ENCODE measurements at places on chromosomes 2 and 18. TPM values are rescaled to one million over a fixed set of nuclear protein-coding genes. Genes with fewer than 3 reads are reported as not detected.

GRCh38 chr2:240717181-240717641 lies 25.5 kb downstream of the AQP12A start:
- DNase-seq: no peak

DNA sequence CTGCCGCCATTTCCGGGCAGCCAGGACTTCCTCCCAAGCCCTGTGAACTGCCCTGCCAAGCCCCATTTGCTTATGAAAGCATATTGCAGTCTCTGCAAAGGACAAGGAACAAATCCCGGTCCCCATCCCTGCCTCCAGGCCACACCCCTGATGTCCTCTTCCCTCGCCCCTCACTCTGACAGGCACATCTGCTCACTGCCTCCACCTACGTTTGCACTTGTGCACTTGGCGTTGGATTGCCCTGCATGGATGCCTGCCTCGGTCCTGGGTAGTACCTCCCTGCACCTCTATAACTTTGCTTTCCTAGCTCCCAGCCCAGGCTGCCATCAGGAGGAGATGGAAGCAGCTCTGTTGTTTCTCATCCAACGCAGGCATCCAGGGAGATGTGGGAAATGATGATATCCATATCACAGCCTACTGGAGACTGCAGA lies 19.6 kb upstream of the RPL31 start:
- no peak for DNase-seq

GRCh38 chr2:172680436-172681068 lies 55.1 kb upstream of the RAPGEF4 start:
- no peak for DNase-seq

DNA sequence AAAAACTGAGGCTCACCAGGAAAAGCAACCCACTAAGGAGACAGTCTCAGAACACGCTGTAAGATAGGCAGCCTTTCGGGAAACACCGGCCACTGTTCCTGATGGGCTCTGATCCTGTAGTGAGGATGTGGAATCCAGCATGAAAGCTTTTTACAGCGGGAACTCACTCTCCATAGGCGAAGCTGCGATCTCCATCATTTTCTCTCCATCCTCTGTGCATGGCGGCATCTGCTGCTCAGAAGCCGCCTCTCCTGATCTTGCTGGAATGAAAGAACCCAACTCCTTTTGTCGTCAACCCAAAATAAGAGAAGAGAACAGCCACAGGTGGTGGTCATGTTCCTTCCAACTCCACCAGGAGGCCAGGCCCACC lies 49.9 kb downstream of the TMEM18 start:
- DNase-seq: peak; percentile 42

DNA sequence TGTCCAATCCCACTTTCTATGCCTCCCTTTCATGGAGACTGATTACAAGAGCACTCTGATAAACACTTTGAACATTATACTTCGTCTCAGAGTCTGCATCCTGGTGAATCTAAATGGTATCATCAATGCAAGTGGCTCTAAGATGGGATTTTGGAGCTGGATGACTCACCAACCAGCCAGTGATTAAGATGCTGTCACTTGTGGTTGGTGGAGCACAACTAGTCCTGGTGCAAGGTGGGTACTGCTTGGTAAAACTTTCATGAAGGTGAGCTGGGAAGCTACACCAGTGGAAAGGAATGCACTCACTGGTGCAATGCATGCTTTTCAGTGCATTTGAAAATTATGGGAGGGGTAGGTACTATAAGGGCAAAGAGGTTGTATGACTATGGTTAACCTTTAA lies 137.7 kb upstream of the TRIB2 start:
- DNase-seq: no peak

GRCh38 chr2:198639580-198639979 lies 818.2 kb downstream of the SATB2 start:
- DNase-seq: no peak

DNA sequence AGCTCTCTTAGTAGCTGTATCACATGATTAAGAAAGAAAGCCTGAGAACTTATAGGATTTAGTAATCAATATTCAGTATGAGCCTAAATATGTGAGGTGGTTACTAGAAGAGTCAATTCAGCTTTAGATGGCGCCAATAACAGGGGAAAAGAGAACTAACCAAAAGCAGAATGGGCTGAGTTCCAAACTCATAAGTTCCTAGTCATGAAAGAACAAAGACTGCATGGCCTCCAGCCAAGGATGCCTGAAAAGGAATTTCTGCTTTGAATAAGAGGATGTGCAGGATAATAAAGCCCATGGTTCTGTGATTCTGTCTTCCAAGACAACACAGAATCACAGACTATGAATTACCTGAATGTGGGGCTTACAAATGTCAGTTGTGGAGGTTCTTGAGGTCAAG lies 196.5 kb downstream of the SATB2 start:
- DNase-seq: no peak

- no peak for DNase-seq
These were observed 889.9 kb upstream of the CHAC2 start for GRCh38 chr2:52877703-52878102.

DNA sequence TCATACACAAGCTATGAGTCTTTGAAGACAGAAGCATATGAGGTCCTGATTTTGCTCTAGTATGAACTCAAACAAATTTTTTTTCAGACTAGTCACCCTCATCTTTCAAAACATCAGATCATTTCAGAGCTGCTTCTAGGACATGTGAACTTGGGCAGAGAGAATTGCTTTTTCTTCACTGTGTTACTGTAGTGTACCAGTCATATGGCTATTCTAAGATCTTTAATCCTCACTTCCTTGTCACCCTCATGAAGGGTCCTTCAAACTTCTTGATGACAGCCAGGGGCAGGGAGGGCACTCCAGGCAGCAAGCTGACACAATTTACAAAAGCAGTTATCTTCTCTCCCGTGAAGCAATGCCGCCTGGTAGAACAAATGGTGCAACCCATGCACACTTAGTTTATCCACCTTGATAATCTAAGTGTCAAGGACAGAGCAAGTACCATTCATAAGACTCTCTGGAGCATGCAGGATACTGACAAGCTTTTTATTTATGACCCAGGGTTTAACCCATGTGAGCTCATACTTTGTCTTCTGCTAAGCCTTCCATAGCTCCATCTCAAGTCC lies 200.6 kb downstream of the DPP10 start:
- DNase-seq: no peak

- DNase-seq: no peak
These were observed 19.1 kb upstream of the ANKRD53 start for GRCh38 chr2:70959271-70959761.

GRCh38 chr2:172834881-172835280 lies 99.2 kb downstream of the RAPGEF4 start:
- no peak for DNase-seq

GRCh38 chr2:239519089-239519920 lies 118.5 kb upstream of the HDAC4 start:
- DNase-seq: no peak

DNA sequence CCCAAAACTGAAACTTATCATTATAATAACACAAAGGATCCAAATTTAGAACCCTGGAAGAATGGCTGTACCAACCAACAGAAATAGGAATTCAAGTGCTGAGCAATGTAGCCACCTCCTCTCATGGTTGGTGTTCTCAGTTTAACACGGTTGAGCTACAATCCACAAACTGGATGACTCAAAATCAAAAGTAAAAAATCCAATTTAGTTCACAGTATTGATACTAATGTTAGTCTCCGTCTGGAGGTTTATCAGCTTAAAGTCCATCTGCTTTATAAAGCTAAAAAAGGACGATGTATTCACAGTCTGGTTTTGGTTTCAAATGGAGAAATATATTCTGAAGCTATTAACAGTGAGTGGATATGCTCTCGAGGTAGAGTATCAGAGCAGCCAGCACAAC lies 40.5 kb downstream of the CNTNAP5 start:
- DNase-seq: no peak

GRCh38 chr2:8054070-8054469 lies 627.8 kb upstream of the ID2 start:
- DNase-seq: no peak

- no peak for DNase-seq
These were observed 155.0 kb upstream of the KCTD1 start for GRCh38 chr18:26703170-26703930.

- no peak for DNase-seq
These were observed 93.0 kb upstream of the KLHL29 start for GRCh38 chr2:23292024-23292423.

GRCh38 chr2:506866-507265 lies 170.3 kb downstream of the TMEM18 start:
- DNase-seq: no peak

DNA sequence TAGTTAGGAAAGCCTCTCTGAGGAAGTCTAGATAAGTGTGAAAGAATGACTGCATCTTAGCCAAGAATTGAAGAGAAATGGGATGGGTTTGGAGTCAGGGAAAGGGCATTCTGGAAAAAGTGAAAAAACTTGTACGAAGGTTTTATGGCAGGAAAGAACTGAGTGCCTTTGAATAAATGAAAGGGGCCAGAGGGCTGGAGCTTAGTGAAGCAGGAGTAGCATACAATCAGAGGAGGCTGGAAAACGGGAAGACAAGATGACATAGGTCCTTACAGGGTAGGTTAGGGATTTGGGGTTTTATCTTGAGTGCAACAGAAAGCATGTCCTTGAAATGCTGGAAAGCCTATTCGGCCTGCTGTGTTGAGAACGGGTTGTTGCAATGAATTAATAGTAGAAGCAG lies 152.6 kb upstream of the RND3 start:
- no peak for DNase-seq

DNA sequence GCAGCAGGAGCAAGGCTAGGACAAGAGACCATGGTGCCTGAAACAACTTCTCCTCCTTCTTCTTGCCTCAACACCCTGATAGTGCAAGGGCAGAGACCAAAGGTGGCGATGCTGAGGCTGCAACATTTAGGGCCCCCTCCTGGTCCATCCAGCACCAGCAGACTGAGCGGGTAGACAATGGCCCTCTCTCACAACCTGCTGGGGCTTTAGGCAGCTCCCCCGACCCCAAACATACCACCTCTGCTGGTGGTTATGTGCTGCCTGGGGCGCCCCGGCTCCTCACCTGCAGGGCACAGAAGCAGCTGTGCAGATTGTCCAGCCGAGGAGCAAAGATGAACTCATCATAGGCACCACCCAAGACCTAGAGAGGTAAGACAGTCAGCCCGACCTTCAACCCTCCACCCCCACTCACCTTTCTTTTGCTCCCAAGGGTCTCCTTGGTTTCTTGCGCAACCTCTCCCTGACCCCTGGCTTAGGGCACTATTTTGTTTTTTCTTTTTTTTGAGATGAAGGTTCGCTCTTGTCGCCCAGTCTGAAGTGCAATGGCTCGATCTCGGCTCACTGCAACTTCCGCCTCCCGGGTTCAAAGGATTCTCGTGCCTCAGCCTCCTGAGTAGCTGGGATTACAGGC lies 3.5 kb downstream of the DNPEP start:
- no peak for DNase-seq

- no peak for DNase-seq
These were observed 15.3 kb downstream of the SIX3 start for GRCh38 chr2:44956843-44957242.

DNA sequence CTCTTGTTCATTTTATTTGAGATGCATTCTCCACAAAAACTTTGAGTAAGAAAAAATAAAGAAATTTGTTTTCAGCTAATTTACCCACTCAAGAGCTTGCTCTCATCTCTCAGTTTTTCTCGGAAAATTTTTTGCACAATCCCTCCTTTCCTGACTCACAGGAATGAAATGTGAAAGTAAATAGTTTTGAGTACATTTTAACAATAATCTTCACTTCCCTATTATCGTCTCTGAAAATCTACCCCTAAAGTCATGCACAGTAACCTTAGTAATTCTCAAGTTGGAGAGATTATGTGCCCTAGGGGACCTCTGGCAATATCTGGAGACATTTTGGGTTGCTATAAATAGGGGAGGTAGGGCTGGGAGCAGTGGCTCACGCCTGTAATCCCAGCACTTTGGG lies 2.6 kb downstream of the CYB5A start:
- DNase-seq: no peak

GRCh38 chr18:9329471-9329870 lies 5.1 kb upstream of the TWSG1 start:
- DNase-seq: no peak

- DNase-seq: no peak
These were observed 81.9 kb downstream of the CLIP4 start for GRCh38 chr2:29196792-29197788.

GRCh38 chr2:33735096-33735495 lies 136.0 kb upstream of the FAM98A start:
- no peak for DNase-seq

- no peak for DNase-seq
These were observed 287.4 kb upstream of the EPAS1 start for GRCh38 chr2:46009772-46010171.

GRCh38 chr2:85909005-85909404 lies 20.2 kb upstream of the ST3GAL5 start:
- DNase-seq: no peak

- DNase-seq: no peak
These were observed 165.0 kb downstream of the DIS3L2 start for GRCh38 chr2:232126301-232127099.

- DNase-seq: no peak
These were observed 32.0 kb downstream of the TCF7L1 start for GRCh38 chr2:85165088-85165690.

GRCh38 chr2:208042041-208042440 lies 16.7 kb upstream of the PLEKHM3 start:
- DNase-seq: no peak

- DNase-seq: no peak
These were observed 89.8 kb downstream of the PRPF40A start for GRCh38 chr2:152627351-152627957.

DNA sequence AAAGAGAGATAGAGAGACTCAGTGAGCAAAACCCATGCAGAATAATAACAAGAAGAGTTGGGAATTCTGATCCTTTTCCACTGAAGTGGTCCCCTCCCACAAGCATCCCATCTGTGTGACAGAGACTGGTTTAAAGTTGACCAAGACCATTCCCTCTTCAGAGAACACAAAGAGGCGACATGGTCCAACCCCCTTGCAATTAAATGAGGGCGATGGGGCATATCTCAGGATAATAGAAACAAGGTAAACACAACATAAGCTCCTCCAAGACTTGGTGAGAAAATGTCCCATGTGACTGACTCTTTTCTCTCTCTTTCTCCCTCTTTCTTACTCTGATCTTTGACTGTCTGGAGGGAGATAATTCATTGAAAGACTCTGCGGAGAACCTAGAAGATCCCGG lies 526.7 kb downstream of the SOX11 start:
- no peak for DNase-seq

GRCh38 chr2:185475914-185476313 lies 262.7 kb upstream of the FSIP2 start:
- DNase-seq: no peak

GRCh38 chr2:179571252-179571651 lies 290.2 kb downstream of the ZNF385B start:
- no peak for DNase-seq

Gene C1QL2
- not detected for total RNA-seq

Gene MYO3B
- not detected for total RNA-seq

Gene DCDC2C
- not detected for total RNA-seq

Gene C2orf81
- 1.0 TPM for total RNA-seq

Gene RSAD2
- total RNA-seq: 1.5 TPM

Gene RMND5A
- 71.0 TPM for total RNA-seq

Gene SETBP1
- 7.8 TPM for total RNA-seq

Gene IGFBP5
- 169 TPM for total RNA-seq

Gene CTIF
- 30.6 TPM for total RNA-seq

Gene KLHL29
- total RNA-seq: 4.2 TPM

Gene HOXD12
- total RNA-seq: not detected

Gene FOXI3
- total RNA-seq: not detected

Gene PCARE
- total RNA-seq: 2.2 TPM

Gene C2orf68
- 11.1 TPM for total RNA-seq

Gene SELENOI
- 11.6 TPM for total RNA-seq

Gene RAPGEF4
- 6.2 TPM for total RNA-seq
